ENCODE measurements at places on chromosomes 5 and 9.
A peak's percentile ranks its signal among the peaks of the same experiment; 100 is the strongest.

DNA sequence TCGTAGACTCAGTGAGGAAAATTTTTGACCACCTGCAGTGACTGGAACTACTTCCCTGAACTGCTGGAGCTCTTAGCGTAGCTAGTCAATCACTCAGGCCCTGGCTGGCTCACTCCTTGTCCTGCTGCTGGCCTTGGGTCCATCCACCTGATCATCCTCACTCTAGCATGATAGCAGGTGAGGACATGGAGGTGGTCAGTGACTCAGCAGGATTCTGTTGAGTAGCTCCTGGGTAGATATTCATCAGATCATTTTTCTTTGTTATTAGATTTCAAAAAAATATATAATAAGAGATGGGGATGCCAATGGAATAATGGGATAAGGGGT is 25.0 kb upstream of the SEMA4D start:
- DNase-seq, result no peak

DNA sequence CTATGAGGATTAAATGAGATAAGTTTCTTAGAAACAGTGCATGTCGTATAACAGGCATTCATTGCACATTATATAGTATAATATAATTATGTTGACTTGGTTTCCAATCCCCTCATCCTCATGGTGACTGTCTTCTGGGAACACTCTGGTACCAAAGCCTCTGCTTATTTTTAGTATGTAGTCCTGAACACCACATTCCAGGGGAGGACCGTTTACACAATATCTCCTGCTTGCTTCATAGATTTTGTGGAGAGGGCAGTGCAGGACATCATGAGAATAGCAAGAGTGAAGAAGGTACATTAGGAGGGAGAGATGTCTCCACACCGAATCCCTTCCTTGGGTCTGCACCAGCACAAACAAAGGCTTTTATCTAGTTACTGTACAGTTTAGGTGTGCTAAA is 20.5 kb upstream of the BHMT start:
- no peak for DNase-seq

- DNase-seq, result peak; percentile 56
Observed at GRCh38 chr5:53323511-53323910, 156.9 kb upstream of the FST start.

DNA sequence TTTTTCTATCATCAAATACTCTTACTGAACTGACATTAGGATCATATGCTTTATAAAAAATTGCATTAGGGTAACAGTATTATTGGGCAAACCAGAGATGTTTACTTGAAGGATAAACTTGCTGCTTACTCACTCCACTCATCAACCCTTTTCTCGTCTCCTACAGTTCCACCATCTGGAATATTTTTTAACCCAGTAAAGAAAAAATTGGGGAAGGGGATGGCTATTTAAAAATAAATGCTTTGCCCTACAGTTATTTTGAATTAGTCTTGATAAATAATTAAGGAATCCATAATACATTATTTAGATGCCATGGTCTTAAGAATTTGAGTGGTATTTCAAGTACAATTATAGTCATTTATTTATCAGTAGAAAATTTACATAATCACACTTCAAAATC is 225.8 kb downstream of the MEF2C start:
- no peak for DNase-seq

- DNase-seq, result no peak
Observed at GRCh38 chr9:73411494-73411893, 259.8 kb downstream of the ANXA1 start.

DNA sequence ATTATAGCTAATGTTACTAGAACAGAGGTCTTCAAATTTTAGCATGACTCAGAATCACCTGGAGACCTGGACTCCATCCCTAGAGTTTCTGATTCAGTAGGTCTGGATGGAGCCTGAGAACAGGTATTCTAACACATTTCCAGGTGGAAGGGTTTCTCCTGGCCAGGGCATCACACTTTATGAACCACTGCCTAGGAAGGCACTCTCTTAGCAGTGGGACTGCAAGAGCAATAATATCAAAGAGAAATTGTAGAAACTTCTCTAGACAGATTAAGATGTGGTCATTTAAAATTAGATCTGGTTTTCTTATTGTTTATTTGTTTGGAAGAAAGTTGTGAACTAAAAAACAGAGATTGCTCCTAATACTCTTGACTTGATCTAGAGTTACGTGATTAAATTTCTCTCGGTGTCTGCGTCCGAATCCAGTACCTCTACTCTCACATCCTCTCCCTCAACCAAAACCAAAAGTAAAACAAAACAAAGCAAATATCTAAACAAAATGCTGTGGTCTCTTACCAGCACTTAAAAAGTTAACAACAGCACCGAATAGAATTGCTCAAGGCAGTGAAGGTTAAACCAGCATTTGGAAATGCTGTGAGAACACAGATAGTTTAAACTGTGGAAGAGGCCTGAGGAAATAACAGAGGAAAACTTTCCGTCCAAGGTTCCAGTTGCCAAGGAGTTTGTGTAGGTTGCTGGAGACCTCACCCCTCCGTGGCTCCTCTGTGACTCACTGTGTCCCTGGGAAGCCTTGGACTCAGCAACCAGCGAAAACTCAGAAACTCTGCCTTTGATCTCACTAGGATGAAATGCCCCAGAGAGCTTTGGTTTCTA is 193.4 kb downstream of the ARRDC3 start:
- DNase-seq, result no peak

DNA sequence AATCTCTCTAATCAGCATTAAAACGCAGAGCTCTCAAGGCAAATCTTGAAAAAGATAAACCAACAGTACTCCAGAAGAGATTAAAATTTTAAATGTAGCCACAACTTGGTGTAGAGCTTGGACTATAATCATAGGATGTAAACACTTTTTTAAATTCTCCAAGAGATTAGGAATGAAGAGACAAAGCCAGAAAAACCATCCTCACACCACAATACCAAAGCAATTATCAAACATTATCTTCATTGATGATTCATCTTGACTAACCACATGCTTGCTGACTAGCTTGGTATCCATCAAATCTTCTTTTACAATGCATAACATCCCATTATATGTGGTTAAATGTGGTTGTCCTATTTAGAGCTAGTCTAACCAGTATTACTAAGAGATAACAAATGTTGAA is 815.1 kb downstream of the TLE1 start:
- peak; percentile 62 for DNase-seq

DNA sequence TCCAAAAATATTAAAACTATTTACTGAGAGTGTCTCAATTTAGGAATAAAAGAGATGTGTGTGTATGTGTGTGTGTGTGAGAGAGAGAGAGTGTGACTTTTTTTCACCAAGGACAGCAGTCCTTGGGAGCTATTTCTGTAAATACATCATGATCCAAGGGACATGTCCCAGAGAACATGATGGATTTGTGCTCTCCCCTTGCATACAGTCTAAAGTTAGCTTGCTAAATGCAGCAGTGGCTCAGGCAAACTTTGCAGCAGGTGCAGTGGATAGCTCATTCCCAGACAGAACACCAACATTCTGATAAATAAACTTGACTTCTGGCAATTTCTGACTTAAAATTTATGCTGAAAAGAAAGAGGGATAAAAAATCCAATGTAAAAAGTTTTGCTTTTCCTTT is 55.4 kb upstream of the SGCD start:
- no peak for DNase-seq

DNA sequence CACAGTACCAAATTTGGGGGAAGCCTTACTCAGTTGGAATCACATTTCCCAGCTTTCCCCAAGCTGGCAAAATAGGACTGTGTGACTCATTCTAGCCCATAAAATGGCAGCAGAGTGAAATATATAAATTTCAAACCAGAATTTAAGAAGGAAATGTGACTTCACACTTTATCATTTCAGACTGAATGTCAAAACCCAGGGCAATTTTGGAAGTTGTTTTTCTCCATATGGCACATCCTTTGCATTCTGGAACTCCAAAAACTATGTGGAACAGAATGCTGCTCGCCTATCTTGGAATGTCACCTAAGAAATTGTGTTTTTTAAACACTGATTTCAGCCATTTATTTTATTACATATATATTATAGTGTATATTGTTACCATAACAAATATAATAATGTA is 424.7 kb upstream of the ST8SIA4 start:
- DNase-seq, result no peak

- DNase-seq, result peak; percentile 66
Observed at GRCh38 chr5:72234265-72234700, 85.8 kb downstream of the MRPS27 start.

- DNase-seq, result no peak
Observed at GRCh38 chr5:90873033-90873517, 314.5 kb downstream of the ADGRV1 start.

DNA sequence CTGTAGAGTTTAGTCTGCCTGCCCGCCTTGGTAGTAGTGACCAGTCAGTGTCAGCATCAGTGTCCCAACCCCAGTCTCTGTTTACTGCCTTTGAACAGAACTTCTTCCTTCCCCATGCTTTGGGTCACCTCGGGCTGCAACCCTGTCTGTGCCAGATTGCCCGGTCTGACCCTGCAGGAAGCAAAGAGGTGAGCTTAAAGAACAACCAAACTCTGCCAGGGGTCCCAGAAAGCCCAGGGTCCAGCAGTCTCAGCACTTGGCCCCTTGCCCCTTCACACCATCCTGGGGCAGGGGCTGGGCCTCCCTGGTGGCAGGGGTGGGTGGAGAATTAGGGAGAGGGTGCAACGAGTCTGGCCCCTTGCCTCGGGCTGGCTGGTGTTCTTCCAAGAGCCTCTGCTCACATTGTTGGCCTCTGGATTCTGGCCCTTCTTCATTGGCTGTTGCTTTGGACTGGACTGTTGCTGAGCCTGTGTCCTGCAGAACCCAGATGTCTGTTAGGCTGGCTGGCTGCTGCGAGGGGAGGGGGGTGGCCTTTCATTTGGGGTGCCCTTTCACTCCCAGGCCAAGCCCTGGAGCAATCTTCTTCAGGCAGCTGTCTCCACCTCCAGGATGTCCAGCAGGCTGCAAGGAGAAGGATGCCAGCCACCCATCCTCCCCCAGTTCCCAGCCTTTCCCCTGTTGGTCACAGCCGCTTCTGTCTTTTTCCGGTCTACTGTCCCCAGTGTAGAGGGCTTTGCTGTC is 51.2 kb downstream of the SAR1B start:
- no peak for DNase-seq
